NK-92 treated with Interleukin-12 subunit alpha and Interleukin-12 subunit beta, amount 100 ng/mL, for 24 hours (cell line): ENCODE measurements at places on chromosomes 12 and 14.

DNA sequence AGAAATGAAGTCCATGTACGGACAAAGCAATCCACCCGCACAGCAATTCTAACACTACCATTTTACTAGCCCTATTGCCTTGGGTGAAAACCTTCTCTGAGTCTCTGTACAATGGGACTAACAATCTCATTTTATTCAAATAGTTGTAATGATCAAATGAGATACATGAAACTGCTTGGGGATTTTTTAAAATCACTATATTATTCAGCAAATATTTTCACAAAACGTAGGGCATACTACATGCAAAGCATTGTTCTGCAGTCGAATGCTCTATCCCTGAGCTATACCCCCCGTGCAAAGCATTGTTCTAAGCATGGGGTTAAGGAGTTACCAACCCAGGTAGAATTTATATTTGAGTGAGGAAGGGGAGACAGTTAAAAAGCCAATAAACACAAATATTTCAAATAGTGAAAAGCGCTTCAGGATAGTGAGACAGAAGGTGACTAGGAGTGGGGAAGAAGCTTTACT lies 554 bp upstream of the ATF7 start:
- DNase-seq: no peak

DNA sequence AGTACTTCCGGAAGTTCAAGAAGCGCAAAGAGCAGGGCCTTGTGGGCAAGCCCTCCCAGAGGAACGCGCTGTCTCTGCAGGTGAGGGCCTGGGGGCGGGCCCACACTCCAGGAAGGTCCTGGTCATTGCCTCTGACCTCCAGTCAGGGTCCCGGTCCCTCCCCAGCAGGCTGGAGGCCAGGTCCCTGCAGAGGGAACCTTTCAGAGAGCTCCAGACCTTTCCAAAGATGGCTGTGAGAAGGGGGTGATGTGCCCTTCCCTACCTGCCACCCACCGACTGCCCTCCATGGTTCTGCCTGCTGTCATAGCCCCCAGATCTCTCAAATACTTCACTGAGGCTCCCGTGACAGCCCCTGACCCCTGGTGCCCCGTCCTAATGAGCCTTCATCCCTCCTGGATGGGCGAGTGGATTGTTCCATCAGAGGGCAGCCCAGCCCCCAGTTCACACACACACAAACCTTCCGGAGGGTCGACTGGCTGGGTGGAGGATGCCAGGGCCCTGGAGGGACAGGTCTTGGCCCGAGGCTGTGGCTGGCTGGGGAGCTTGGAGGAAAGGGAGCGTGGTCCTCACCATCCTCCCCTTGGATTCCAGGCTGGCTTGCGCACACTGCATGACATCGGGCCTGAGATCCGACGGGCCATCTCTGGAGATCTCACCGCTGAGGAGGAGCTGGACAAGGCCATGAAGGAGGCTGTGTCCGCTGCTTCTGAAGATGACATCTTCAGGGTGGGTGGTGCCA lies 117.5 kb upstream of the FKBP4 start:
- no peak for DNase-seq

- DNase-seq: no peak
Observed at GRCh38 chr12:100718187-100718586, 76.4 kb upstream of the ANO4 start.

DNA sequence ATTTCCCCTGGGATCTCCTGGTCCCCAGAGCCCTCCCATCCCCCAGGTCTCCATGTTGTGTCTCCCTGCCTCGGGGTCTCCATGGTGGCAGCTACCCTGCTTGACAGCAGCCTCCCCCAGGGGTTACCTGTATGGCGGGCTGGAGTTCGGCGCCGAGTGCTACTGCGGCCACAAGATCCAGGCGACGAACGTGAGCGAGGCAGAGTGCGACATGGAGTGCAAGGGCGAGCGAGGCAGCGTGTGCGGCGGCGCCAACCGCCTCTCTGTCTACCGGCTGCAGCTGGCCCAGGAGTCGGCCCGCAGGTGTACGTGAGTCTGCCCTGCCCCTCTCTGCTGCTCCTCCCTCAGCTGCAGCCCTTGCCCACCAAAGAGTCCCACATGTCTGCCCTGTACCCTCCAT lies 80.9 kb downstream of the WSCD2 start:
- DNase-seq: no peak

- no peak for DNase-seq
Observed at GRCh38 chr14:30681752-30682355, 59.7 kb downstream of the SCFD1 start.

DNA sequence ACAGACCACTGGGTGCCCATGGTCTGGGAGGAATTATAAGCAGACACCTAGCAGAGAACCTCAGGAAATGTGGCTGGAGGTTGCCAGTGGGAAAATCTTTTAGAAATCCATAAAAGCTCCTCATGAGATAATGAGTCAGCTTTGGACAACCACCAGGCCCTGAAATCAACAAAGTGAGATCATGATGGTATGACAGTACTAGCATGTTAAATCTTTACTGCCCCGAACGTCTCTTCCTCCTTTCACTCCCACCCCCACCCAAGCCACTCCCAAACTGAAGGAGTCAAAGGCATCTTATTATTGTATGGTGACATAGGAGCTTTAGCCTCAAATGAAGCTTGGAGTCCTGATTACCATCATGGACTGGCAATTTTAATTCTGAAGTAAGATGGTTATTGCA lies 240.0 kb downstream of the DIO2 start:
- DNase-seq: no peak

- DNase-seq: no peak
Observed at GRCh38 chr12:66137937-66138336, 7.4 kb upstream of the LLPH start.

- DNase-seq: no peak
Observed at GRCh38 chr12:47878293-47878917, 26.4 kb downstream of the VDR start.

DNA sequence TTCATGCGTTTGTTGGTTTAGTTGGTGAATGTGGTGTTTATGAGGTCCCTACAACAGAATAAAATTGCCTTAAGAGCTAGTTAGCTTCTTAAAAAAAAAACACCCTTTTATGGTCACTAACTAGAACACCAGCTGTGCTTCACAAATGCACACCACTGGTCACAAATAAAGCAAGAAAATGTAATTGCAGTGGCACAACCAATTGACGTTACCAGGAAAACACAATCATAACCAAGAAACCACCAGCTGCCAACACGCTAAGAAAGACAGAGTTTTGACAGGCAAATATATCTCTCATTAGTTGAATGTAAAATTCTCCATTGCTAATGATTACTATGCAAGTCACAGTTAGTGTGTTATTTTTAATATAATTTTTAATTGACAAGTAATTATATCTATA lies 389.9 kb downstream of the ADAMTS20 start:
- DNase-seq: no peak

DNA sequence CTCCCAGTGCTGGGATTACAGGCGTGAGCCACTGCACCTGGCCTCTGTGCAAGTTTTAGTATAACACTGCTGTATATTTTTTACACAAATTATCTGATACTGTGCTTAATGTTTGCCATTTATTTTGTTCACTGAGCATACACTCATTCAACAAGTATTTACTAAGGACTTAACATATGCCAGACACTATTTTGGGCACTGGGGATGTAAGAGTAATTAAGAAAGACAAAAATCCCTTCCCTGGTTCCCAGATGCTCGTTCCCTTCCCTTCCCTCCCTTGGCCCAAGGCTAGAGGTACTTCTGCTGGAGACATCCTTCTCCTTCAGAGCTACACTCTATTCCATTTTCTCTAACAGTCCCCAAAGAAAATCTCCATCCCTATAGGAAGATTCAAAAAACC lies 12.5 kb downstream of the CIT start:
- DNase-seq: no peak
